Bronchus fibroblast of lung (primary cell): ENCODE measurements at places on chromosomes 2 and 18. TPM values are rescaled to one million over a fixed set of nuclear protein-coding genes. Genes with fewer than 3 reads are reported as not detected.

The ITPRIPL1 gene
- total RNA-seq, result 3.7 and 4.2 TPM in 2 replicates

The MFSD2B gene
- total RNA-seq, result 0.59 and 1.0 TPM in 2 replicates

The NAPG gene
- 15.0 and 18.3 TPM in 2 replicates for total RNA-seq

The SPC25 gene
- total RNA-seq, result 12.9 and 14.8 TPM in 2 replicates

The CD8B2 gene
- not detected in 2 replicates for total RNA-seq

The ABCB11 gene
- not detected in 2 replicates for total RNA-seq

The IL18R1 gene
- 1.0 and 1.3 TPM in 2 replicates for total RNA-seq

The FAM210A gene
- 6.6 and 7.9 TPM in 2 replicates for total RNA-seq

The SP5 gene
- total RNA-seq, result not detected in 2 replicates
